Activated T-cell treated with anti-CD3 and anti-CD28 coated beads for 1 hour (primary cell): ENCODE measurements at places on chromosomes 6 and 20.

DNA sequence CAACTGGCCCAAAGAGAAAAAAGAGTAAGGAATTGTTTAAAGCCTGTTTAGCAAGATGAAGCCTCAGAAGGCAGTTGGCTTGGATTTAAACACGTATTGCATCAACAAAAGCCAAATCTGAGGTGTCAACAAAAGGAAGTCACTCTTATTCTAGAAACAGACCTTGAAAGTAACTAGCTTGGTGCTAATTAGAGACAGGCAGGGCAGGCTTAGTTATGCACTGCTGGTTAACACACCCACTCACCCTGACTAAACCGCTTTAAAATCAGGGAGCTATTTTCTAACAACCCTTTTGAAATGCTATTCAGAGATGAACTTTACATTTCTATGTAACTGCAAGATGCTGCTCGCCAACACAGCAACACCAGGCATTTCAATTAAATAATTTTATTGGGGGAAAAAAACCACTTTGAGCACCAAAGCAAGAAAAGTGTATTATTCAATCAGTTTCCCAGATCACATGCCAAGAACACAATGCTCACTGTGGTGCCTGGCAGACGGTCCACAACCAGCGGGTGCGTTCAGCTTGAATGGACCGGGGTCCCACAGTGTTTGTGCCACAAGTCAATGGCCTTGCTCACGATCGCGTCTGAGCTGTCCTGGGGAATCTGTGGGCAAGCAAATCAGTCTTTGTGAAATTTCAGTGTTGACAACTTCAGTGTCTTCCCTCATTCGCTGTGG, 23.6 kb downstream of the TBC1D7 start:
- DNase-seq = no peak

DNA sequence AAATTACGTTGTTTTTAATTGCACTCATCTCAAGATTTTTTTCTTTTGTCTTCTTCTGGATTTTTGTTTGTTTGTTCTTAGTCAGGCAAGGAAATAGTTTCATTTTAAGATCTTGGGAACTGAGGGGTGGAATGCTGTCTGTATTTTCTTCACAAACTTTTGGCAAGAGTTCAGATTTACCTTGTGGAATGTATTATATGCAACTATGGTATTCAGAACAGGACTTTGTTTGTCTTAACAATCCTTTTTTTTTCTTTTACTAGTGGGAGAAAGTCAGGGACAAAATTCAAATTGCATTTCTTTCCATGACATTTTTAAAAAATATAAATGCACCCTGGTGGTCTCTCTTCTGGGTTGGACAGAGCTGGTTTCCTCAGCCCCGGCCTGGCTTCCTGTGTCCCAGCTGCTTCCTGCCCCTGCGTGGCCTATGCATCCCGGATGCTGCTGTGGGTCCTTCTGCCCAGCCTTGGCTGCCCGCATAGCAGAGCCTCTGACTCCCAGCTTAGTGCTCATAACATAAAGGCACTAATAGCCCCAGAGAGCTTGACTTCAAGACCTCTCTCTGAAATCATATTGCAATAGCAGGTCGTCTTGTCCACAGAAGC, 520.7 kb downstream of the QKI start:
- no peak for DNase-seq

- no peak for DNase-seq
Measured at GRCh38 chr20:61508301-61509096, 256.4 kb downstream of the CDH4 start.

DNA sequence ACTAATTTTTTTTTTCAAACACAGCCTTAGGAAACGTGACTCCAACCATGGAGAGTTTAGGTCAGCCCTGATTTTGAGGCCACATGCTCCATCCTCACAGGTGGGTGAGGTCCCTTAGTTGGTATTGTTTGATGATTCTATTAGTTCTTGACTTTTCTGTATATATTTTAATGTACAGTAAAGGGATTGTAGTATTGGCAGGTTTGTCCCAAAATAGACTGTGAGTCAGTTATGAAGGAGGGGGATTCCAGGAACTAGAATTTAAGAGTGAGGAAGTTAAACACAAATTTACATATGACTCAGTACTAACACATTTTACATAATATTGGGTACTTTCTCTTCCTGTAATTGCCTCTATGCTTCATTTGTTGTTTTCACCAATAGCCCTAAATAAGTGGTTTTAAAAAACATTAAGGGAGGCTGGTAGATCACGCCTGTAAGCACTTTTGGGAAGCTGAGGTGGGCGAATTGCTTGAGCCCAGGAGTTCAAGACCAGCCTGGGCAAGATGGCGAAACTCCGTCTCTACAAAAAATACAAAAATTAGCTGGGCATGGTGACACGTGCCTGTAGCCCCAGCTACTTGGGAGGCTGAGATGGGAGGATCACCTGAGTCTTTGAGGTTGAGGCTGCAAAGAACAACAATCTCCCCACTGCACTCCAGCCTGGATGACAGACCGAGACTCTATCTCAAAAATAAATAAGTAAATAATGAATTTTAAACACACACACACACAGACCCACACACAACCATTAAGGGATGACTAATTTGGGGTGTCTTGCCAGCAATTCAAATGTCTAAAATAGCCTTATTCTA, 81.8 kb downstream of the SGK1 start:
- no peak for DNase-seq

- DNase-seq = no peak
Measured at GRCh38 chr6:7846966-7847818, 63.4 kb downstream of the TXNDC5 start.

- no peak for DNase-seq
Measured at GRCh38 chr6:1474205-1474604, 84.8 kb downstream of the FOXF2 start.

DNA sequence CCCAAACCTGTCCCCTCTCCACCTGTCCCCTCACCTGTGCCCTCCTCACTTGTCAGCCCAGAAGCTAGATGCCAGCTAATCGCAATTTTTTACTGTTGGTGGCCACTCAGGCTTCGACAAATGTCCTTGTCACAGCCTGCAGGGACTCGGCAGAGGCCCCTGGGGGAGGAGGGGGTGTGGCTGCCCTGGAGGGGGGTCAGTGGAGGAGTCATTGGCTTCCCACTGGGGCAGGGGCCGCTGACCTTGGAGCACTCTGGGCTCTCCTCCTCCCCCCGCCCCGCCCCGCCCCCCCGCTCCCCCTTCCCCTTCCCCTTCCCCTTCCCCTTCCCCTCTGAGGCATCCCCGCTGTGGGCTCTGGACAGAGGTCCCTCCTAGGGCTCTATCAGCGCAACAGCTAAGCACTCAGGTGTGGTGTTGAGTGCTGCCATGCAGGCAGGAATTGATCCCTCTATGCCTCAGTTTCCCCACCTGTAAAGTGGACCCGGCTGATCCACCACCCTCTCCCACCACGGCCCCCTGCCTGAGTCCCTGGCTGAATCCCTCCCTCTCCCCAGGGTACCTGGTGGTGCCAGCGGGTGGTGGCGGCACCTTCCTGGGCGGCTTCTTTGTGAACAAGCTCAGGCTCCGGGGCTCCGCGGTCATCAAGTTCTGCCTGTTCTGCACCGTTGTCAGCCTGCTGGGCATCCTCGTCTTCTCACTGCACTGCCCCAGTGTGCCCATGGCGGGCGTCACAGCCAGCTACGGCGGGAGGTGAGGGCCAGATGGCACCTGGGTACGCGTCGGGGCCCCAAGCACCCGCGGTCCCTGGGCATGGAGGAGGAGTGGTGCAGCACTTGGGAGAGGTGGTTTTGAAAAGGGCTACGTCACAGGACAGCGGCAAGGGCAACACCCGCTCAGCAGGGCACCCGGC, 23.8 kb downstream of the SLCO4A1 start:
- DNase-seq = no peak

GRCh38 chr20:10219452-10219791, 792 bp downstream of the SNAP25 start:
- DNase-seq = peak; percentile 49

DNA sequence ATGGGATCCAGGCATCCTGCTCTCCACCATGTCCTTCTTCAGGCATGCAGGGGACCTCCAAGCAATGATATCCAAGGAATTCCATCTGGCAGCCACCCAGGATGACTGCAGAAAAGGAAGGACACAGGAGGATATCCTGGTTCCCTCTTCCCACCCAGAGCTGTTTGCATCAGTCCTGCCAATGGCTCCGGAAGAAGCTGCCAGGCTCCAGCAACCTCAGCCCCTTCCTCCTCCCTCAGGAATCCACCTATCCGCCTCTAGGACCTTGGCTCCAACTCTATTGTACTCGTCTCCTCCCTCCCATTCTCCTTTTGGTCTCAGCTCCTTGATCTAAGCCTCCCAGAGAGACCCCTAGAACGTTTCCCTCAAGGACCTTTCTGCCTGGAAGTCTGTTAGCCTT, 733 bp upstream of the PSORS1C2 start:
- no peak for DNase-seq

GRCh38 chr6:52389626-52390360, 27.8 kb downstream of the PAQR8 start:
- DNase-seq = peak; percentile 33

- no peak for DNase-seq
Measured at GRCh38 chr6:74268815-74269599, 573.0 kb downstream of the CD109 start.

DNA sequence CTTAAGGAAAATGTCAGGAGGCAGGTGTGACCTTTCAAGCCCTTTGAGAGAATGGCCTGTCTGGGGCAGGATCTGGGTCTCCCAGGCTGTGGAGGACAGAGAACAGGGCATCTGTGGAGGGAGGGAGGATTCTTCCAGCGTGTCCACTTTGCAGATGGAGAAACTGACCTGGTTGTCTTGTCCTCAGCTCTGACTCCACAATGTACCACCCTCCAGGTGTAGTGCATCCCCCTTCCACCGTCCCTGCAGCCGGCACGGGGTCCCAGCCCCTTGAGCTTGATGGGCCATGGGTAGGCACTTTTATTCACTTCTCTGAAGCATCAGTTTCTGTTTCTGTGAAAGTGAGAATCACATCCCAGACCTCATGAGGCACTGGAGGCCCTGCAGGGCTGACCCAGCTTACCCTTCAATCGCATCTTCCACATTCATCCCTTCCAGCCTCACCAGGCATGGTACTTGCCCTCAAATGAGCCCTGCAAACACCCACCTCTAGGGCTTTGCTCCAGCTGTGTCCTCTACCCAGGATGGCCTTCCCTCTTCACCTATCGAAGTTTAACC, 4.6 kb upstream of the TGM2 start:
- DNase-seq = no peak

DNA sequence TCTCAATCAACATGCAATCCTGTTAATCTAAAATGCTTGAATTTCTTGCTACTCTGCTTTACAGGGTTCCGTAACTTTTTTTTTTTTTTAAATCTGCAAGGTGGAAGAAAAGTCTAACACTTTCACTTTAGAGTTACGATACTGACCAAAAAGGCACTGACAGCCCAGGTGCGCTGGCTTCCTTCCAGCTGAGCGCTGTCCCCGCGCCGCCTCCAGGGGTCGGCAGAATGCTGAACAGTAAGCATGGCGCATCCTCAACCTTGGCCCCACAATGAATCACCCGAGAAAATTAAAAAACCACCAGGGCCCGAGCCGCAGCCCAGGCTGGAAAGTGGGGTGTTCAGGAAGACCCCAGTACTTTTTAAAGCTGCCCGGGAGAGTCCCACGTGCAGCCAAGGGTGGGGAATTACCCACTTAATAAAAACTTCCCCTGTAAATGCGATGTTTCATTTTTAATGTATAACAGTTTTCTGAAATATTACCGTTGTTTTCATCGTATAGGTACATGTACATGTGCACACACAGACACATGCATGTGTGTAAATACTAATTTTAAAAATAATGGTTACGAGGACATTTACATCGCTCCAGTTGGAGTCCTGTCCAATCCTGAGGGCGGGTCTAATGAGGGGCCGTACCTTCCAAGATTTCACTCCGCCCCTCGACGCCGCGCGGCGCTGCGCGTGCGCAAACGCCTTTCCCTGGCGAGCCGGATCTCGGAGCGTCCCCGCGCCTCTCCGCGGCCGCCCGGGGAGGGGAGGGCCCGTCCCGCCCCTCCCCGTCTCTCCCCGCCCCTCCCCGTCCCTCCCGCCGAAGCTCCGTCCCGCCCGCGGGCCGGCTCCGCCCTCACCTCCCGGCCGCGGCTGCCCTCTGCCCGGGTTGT, at the start of gene GINM1:
Gene GINM1, plus strand, starts transcription at position 849 of the 883 bp plus-strand sequence. CDS start 40 bp downstream, outside the sequence.
- DNase-seq = peak; percentile 96

DNA sequence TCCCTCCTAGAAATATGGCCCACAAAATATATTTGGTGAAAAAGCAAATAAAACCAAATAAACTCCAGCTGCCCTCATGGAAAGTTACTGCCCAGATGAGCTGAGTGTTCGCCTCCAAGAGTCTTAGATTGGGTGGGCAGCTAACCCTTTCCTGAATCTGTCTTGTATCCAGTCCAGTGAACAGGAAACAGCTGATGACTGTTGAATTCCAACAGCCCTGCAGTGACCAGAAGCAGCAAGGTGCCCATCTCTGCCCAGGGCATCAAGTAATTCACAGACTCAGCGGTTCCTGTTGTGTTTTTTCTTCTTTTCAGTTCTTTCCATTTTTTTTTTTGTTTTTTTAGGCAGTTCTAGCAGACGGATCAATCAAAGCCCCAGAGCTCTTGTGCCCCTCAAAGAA, 199.2 kb downstream of the UBE3D start:
- DNase-seq = no peak

DNA sequence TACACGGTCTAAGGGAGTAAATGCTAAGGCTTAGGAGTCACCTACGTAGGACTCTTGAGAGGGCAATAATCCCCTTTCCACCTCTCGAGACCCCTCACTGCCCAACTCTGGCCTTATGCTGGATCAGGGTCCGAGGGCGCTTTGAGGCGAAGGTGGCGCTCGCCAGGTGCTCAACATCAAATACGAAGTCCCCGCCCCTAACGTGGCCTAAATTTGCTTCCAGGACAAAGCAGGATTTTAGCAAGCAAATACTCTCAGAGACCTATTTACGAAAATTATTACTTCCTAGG, 406 bp upstream of the TRIM26 start:
- no peak for DNase-seq

DNA sequence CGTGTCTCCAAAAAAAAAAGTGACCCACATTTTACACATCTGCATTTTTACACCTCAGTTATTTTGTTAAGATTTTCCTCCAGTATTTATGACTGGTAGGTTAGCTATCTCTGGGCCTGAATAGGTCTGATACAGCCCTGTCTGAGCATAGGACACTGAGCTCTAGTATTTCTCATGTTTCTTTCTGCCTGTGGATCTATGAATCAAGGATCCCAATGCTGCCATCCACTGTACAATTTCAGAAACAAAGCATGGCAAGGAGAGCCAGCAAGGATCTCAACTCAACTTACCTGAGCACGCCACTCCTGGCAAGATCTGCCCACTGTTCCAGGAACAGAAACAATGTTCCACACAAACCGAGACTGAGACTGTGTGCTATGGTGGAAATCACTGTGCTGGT, 36.4 kb upstream of the ENPP5 start:
- no peak for DNase-seq

GRCh38 chr6:158775832-158776231, 43.3 kb downstream of the EZR start:
- DNase-seq = no peak

DNA sequence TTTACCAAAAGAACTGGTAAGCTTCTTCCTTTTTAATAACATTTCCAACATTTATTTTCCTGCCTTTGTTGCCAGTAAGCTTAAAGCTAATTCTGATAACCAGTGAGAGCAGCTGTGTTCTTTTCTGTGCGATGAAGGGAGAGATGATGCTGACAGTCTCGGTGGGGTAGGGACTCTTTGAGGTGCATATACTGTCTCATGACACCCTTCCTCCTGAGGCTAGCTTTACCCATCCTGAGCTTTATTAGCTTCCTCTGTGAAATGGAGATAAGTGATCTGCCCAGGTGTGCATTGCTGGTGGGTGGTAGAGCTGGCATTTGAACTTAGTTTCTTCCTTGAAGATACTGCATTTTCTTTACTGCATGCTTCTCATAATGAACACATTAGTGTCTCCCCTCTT, 92.5 kb downstream of the LRRC1 start:
- no peak for DNase-seq
